ENCODE measurements at places on chromosomes 3 and 15.
A peak's percentile ranks its signal among the peaks of the same experiment; 100 is the strongest.

- DNase-seq: no peak
These were observed 417.0 kb upstream of the AGTR1 start for GRCh38 chr3:148280623-148281242.

DNA sequence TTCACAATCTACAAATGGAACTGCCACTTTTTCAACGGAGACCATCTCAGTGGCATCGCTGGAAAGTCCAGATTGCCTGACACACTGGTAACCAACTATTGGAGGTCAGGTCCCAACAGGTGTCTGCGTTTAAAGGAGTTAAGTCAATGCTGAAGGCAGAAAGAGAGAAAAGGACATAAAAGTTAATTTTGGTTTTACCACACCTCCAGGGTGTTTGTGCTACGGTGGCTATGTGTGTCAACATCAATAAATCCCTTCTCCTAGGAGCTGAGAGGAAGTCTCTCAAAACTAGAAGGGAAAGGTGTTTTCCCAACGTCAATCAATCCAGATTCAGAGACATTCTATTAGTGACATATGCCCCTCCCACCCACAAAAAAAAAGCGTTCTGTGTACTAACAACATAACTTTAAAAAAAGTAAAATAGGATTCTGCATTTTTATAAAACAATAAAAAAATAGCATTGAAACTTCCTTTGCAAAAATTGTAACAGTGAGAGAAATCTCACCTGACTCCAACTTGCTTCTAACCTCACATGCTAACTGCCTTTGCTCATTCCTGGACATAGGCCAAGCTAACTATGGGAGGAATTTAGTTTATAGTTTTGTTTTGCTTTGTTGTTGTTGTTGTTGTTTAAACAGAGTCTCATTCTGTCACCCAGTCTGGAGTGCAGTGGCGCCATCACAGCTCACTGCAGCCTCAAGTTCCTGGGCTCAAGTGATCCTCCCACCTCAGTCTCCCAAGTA is 58.7 kb downstream of the GATM start:
- no peak for DNase-seq

DNA sequence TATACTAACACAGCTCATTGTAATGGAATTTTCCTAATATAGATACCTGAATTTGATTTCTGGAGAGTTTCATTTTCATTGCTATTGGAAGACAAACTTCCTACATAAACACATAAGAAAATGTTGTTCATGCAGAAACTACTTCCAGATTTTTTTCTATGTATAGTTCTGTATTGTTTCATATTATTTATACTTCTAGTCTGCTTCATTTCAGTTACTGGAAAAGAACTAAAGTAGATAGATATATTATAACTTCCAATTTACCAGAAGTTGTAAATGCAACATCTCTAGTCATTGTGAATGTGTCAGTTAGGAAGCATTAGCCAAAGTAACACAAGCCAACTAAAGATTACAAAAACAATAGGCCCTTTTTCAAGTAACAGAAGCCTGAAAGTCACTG is 147.3 kb upstream of the ZNF385D start:
- DNase-seq: no peak

DNA sequence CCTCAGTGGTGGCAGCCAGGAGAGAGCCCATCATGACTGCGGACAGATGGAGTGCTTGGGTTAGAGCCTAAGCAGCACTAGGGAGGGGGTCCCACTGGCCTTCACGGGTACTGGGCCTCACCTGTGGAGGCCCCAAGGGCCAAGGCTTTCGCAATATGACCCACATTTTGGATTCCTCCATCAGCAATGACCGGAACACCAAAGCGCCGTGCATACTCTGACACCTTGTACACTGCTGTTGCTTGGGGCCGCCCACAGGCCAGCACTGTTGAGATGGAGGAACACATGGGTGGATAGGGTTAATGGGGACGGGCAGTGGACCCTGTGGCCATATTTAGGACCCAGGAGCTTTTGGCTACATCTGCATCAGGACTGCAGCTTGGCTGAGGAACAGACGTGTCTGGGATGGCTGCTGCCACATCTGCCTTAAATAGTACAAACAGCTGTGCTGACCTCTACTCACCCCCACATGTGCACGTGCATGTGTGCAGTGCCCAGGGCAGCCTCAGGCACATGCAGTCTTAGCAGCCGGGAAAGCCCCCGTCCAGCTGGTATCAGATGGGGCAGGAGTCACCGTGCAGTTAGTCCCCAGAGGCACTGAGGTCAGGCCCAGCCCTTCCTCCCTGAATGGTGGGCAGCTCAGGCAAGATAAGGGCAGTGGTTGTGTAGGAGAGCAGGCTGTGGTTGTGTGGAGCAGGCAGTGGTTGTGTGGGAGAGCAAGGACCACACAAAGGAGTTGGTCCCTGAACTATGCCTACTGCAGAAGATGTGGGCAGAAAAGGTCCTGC is 3.3 kb downstream of the NDUFAF3 start:
- DNase-seq: no peak

DNA sequence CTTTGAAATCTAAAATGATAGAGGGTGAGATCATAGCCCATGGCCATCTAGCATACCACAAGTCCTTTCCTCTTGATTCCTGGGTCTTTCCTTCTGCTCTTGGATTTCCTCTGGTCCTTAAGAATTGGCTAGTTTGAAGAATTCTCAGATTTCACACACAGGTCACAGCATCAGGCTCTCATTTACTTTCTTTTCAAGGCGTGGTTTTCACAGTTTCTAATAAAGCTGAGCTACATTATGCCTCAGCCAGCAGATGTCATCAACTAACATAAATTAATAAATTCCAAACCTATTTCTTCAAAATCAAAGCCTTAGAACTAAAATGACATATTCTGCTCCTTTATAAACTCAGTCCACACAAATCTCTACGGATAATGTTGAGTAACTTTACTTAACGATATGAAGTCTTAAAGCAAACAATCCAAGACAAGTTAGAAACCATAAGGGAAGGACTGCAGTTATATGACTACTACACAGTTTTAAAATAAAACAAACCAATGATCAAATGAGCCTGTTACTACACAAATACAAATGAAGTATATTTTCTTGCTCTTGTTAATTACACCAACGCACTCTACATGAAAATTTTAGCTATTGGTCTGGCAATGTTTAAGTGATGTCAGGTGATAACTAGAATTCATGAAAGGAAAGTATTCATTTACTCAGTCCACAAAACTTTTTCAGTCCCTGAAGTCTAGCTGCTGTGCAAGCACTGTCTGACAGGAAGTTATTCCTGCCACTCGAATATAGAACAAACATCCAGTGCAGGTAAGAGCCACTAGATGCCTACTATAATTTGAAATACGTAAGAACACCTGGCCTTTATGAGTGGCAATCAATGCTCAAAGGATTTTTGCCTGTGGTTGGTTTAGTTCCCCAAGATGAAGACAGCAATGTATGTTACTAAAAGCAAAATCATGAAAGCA is 9.2 kb downstream of the CCDC14 start:
- no peak for DNase-seq

- peak; percentile 57 for DNase-seq
These were observed 4.1 kb upstream of the SKOR1 start for GRCh38 chr15:67820992-67821783.

DNA sequence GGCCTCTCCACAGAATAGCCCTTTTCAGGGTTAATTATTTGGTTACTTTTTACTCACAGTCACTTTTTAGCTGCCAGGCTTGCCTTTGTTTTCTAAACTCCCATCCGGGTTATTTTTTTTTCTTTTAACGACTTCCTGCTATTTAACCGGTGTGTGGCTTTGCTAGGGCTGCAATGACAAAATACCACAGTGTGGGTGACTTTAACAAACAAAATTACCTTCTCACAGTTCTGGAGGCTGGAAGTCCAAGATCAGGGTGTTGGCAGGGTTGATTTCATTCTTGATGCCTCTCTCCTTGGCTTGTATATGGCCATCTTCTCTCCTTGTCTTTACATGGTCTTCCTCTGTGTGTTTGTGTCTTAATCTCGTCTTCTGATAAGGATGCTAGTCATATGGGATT is 91.5 kb downstream of the IL1RAP start:
- DNase-seq: no peak

GRCh38 chr15:79924379-79924778 is 27.6 kb upstream of the MTHFS start:
- no peak for DNase-seq

DNA sequence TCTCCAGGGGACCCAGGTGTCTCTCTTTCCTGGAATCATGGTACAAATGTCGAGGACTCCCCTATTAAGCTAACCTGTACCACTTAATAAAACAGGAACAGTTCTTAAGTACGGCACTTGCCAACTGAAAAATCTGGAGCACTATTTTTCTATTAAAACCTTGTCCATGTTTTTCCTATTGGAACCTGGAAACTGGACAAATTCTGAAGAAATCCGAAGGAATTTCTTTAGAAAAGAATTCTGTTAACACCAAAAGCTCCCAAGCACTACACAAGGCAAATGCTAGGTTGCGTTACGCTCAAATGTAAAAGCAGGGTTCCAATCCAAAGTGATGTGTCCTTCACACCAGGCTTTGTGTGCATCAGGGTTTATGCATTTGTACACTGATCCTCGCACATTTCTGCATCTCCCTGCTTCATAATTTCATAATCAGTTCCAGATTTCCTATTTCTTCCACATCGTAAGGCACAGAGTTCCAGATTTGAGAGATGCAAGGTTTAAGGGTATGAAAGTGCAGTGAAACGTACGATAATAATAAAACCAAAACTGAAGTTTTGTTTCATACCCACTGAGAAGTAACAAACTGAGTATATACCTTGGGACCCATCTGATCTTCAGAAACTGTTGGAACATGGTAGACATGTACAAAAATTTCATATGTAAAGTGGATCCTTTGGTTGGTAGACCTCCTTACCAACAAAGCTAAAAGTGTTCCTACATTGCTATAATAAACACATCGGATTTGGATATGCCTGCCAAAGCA is 132.1 kb upstream of the WNT5A start:
- no peak for DNase-seq

DNA sequence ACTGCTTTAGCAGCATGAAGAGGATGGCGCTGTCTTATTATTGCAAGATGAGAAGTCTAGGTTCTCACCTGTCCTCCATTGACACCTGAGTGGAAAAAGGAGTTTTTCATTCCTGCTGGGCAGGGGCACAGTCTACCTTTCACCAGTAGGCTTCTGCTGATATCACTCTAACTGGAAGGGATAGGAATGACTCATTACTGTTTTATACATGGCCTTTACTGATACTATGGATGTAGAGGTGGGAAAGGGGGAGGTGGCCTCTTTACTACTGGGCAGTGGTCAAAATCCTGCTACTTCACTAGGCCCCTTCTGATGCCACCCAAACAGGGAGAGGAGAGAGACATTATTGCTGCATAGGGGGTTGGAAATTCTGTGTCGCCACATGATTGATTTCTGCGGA is 97.8 kb downstream of the BBX start:
- no peak for DNase-seq

DNA sequence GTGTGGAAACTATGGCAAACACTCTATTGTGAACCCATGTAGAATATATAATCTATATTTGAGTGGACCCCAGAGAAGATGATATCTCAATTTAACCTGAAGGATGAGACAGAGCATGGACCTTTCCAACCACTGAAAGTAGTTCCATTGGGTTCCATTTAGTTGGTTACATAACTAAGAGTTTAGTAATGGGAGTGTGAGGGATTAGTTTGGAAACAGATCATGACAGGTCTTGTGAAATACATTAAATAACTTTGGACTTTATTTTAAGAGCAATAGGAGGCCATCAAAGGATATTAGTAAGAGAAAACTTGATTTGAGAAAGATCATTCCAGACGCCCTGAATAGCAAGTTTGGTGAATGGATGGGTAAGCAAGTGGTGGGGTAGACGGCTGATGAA is 487.2 kb upstream of the ROBO2 start:
- no peak for DNase-seq

DNA sequence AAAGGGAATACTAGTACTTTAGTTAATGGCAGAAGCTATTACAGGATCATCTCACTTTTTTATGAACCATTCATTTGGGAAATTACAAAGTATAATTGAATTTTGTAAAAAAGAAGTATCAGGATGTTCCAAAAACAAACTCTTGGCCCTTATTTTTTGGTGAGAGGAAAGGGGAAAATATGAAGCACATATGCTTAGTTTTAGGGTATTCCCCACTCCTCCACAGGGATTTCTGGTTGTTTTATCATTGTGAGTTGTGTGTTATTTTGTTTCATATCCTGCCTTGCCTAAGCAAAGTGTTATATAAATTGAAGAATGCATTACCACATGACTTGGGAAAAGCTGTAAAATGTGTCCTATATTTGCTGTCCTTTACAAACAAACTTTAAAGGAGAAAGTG is 227.0 kb downstream of the FMN1 start:
- DNase-seq: no peak

DNA sequence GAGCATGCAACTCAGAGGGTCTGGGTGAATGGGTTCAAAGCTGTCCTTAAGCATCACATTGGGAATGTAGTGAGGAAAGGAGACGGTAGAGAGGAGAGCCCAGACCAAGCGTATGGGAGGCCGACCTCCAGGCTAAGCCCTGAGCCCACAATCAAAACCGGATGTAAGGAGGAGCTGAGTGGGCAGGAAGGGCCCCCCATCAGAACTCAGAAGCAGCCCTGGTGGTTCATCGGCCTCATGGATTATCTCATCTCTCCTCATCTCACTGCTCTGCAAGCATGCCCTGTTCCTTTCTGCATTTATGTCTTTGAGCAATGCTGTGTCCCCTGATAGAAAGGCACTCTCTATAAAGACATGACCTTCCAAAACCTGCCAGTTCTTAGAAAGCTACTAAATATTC is 6.2 kb downstream of the HDC start:
- DNase-seq: no peak

GRCh38 chr3:32340039-32340438 is 51.6 kb upstream of the CMTM7 start:
- DNase-seq: peak; percentile 25

- DNase-seq: no peak
These were observed 319.6 kb downstream of the ZBTB20 start for GRCh38 chr3:114827495-114827894.

DNA sequence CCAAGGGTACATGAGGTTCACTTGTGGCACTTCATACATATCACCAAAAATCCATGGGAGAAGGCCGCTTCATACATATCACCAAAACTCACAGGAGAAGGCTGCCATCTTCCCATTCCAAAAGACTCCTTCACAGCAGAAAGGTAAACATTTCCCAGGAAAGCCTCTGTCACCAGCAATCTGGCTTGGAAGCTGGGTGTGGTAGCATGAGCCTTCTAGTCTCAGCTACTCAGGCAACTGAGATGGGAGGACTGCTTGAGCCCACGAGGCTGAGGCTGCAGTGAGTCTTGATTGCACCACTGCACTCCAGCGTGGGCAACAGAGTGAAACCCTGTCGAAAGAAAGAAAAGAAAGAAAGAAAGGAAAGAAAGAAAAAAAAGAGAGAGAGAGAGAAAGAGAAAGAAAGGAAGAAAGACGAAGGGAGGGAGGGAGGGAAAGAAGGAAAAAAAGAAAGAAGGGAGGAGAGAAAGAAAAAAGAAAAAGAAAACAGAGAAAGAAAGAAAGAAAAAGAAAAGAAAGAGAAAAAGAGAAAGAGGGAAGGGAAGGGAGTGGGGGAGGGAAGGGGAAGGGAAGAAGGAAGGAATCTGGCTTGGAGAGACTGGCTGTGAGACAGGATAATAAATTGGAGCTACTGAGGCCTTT is 7.2 kb downstream of the LRIG1 start:
- DNase-seq: no peak

DNA sequence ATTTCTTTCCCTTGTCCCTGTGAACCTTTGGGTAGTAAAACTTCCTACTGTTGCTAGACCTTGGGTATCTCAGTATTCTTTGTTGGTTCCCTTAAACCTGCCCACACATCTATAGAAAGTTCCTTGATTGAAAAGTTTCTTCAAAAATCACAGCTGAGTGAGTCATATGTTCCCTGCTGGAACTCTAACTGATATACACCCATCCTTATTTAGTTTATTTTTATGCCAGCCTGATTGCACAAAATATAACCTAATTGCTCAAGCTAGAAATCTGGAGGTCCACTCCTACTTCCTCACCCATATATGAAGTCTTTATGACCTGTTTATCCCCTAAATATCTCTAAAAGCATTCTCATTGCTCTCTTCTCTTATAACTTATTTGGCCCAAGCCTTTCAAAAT is 13.7 kb upstream of the GJD2 start:
- DNase-seq: no peak

Data from pancreas (tissue), 10 donors.